ENCODE measurements at places on chromosomes 6 and 20.
A peak's percentile ranks its signal among the peaks of the same experiment; 100 is the strongest.

DNA sequence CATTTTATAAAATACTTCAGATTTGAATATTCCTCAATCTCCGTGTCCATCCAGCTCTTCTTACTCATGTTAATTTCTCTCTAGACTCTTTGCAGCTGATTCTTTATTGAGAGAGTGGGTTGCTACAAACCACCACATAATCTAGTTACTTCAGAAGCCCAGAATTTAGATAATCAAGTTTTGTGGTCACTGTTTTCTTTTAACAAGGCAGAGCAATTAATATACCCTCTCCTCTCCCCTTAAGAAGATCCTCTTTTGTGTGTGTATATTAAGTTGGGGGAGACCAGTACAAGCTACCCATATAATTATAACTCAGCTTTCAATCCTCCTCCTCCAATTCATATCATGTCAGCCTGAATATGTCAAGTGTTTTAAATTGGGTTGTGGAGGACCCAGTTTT lies 95.1 kb downstream of the IRAK1BP1 start:
- no peak for DNase-seq

DNA sequence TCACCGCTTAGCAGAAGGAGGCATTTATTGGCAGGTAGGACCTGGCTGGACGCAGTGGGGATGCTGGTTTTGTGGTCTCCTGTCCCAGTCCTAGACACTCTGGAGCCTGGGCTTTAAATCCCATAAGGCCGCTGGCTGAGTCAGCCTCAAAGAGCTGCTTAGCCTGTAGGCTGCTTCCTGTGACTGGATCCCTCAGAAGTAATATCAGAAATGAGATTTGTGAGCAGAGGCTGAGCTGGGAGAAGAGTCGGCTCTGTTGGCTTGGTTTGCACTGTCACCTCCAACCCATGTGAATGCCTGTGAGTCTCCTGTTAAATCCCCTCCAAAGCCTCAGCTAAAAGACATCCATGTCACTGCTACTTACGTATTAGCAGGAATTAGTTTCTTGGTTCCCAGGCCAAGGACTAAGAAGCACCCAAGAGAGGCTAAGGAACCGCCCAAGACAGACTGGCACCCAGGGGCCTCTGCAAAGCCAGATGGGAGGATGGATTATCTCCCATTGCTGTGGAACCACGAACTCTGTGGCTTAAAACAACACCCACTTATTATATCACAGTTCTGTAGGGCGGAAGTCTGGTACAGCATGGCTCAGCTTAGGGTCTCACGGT lies 289.4 kb downstream of the CDC5L start:
- DNase-seq = no peak

DNA sequence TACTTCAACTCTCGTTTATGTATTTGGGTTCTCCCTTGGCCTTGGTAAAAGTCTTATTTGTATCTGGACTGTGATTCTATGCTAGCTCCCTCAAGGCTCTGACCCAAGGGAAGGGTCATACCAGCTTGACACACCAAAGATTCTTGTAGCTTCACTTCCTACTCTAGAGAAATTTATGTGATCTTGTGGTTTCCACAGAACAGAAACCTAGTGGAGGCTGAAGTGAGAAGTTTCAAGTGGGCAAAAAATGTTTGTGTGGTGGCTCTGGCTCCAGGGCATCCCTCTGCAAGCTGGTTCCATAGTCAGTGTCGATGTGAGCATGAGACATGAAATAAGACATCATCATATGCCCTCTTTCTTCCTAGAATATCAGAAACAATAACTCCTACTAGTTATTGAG lies 48.1 kb upstream of the TNFRSF21 start:
- no peak for DNase-seq

- DNase-seq = no peak
Observed at GRCh38 chr6:68758559-68758958, 123.5 kb downstream of the ADGRB3 start.

DNA sequence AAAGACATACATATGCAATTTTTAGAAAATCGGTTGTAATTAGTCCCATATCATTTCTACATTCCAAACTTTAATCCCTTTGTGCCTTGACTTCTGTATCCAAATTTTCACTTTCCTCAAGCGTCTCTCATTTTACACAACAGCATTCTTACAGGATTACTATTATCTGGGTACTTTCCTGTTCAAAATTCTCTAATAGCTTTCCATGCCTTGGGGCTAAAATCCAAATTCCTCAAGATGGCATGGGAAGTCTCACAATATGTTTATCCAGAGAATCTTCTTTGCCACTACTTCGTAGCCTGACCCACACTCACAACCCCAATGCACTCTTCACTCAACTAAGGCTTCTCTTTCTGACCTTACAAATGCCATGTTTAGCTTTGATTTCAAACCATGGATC lies 125.0 kb downstream of the TBX18 start:
- DNase-seq = no peak

DNA sequence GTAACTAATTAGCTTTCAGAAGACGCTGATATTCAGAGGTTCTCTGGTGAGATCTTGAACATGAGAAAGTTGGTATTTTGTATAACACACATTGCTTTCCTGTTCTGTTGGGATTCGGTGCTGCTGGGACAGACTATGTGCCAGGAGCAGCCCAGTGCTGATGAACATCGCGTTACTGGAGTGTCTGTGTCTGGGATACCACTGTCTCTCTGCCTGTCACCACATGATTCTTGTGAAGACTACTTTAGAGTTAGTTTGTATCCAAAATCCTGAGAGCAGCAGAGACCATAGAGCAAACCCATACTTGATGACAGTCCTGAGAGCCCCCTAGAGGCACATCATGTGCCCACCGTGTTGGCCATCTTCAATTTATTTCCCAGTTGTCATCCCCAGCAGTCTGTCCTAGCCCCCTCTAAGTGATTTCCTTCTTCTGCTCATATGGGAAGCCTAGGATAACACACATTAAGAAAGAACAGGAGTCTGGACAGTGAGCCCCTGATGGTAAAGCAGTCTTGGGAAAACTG lies 41.8 kb upstream of the TINAG start:
- DNase-seq = no peak

DNA sequence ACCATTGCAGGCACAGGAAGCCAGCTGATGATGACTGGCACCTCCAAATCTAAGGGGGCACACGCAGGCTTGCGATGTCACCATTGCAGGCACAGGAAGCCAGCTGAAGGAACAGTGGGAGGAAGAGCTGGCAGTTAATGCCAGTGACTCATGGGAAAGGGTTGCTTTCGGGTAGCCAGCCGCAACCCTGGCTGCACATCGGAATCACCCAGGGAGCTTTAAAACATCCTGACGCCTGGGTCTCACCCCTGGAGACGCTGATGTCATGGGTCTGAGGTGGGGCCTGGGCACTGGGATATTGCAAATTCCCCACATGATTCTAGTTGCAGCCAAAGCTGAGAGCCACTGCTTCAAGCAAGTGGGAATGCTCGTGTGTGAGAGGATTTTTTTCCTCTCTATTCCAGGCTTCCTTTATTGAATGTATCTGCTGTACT lies 16.1 kb upstream of the CCN6 start:
- DNase-seq = peak; percentile 91

DNA sequence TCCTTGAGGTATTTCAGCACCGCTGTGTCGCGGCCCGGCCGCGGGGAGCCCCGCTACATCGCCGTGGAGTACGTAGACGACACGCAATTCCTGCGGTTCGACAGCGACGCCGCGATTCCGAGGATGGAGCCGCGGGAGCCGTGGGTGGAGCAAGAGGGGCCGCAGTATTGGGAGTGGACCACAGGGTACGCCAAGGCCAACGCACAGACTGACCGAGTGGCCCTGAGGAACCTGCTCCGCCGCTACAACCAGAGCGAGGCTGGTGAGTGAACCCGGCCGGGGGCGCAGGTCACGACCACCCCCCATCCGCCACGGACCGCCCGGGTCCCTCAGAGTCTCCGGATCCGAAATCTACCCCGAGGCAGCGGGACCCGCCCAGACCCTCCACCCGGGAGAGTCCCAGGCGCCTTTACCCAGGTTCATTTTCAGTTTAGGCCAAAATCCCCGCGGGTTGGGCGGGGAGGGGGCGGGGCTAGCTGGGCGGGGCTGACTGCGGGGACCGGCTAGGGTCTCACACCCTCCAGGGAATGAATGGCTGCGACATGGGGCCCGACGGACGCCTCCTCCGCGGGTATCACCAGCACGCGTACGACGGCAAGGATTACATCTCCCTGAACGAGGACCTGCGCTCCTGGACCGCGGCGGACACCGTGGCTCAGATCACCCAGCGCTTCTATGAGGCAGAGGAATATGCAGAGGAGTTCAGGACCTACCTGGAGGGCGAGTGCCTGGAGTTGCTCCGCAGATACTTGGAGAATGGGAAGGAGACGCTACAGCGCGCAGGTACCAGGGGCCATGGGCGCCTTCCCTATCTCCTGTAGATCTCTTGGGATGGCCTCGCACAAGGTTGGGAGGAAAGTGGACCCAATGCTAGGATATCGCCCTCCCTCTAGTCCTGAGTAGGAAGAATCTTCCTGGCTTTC lies 693 bp downstream of the HLA-F start:
- DNase-seq = peak; percentile 5

DNA sequence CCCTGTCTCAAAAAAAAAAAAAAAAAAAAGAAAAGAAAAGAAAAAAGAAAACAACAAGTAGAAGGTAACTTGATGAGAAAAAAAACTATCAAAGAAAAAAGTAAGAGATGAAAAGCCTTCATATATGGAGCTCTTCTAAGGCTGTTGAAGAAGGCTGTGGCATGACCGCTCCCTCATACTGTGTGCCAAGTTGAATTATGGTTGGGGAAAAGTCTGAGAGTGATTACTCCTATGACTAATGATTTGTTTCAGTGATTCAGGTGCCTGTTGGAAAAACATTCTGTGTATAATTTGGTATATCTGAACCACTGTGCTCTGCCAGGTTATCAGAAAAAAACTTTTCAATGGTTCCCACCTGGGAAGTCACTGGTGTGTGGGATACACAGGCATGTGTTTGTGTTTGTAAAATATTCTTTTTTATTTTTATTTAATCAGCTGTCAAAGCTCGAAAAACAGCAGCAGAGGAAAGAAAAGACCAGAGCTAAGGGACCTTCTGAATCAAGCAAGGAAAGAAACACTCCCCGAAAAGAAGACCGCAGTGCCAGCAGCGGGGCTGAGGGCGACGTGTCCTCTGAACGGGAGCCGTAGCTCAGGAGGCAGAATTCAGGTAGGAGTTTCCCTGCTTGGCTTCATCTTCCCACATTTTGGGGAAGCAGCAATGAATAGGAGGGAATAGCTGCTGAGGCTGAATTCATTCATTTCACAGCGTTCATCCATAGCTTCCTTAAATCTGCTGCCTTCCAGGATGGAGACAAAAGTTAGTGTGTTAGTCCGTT lies 69.7 kb upstream of the SCP2D1 start:
- DNase-seq = no peak

GRCh38 chr6:73666393-73666792 lies 12.6 kb upstream of the SLC17A5 start:
- peak; percentile 90 for DNase-seq

DNA sequence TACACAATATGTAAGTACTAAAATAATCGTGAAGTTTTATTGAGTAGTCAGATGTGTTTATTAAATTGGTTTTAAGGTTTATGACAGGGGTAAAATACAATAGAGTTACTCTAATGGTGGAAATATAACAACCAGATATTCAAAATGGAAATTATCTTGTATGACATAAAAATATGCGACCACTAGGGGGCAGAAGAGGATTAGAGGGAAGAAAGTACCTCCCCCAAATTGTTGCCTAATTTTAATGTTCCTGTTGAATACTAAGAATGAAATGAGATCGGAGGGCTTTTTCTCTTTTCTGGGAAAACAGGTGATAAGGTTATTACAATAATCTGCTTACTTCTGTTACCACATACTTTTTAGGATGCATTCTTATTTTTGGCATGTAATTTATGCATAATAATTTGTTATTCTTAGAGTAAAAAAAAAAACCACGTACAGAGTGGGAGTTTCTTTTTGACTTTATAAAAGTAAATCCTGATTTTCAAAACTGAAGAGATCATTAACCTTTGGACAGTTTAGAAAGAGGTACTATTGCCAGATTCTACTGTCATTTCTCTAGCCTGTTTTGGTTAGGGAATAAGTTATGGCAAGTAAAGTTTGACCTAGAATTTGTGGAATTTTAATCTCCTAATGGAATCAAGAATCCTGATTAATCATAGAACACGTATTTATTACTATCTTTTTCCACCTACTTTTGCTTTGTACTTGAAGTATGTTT lies 159.2 kb downstream of the CD109 start:
- peak; percentile 50 for DNase-seq

GRCh38 chr6:33812669-33813068 lies 8.9 kb upstream of the MLN start:
- DNase-seq = peak; percentile 52

DNA sequence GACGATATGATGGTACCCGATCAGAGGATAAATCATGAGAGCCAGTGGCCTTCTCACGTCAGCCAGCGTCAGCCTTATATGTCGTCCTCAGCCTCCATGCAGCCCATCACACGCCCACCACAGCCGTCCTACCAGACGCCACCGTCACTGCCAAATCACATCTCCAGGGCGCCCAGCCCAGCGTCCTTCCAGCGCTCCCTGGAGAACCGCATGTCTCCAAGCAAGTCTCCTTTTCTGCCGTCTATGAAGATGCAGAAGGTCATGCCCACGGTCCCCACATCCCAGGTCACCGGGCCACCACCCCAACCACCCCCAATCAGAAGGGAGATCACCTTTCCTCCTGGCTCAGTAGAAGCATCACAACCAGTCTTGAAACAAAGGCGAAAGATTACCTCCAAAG lies 122.2 kb downstream of the TMEM242 start:
- DNase-seq = no peak
